ENCODE measurements at places on chromosomes 13 and 19. TPM values are rescaled to one million over a fixed set of nuclear protein-coding genes. Genes with fewer than 3 reads are reported as not detected.

Gene TINCR
- 0.69 TPM for total RNA-seq

Gene ZNF234
- 1.6 TPM for total RNA-seq

Gene ZIK1
- total RNA-seq: 0.46 TPM

Gene RXFP2
- not detected for total RNA-seq

Gene KLK6
- total RNA-seq: 73.7 TPM

Gene HRC
- total RNA-seq: not detected

Gene ETHE1
- total RNA-seq: 34.2 TPM

Gene ZNF837
- 12.6 TPM for total RNA-seq

Gene MAB21L1
- not detected for total RNA-seq

Gene SACS
- 85.2 TPM for total RNA-seq

Gene ZNF835
- not detected for total RNA-seq

Gene DLL3
- total RNA-seq: 7.2 TPM

Gene ZNF554
- total RNA-seq: 2.3 TPM

Gene HIPK4
- not detected for total RNA-seq

Gene KIR2DL1
- not detected for total RNA-seq
